ENCODE measurements at places on chromosomes 6 and 20. TPM values are rescaled to one million over a fixed set of nuclear protein-coding genes. Genes with fewer than 3 reads are reported as not detected.

The MYH7B gene
- total RNA-seq, result 0.30 TPM

The E2F3 gene
- 17.1 TPM for total RNA-seq

The BMP5 gene
- total RNA-seq, result not detected

The SLC17A9 gene
- 0.24 TPM for total RNA-seq

The TTLL9 gene
- 0.37 TPM for total RNA-seq

The FBXL4 gene
- 13.1 TPM for total RNA-seq

GRCh38 chr6:160043784-160044183 is 74.9 kb downstream of the IGF2R start:
- no peak for DNase-seq

DNA sequence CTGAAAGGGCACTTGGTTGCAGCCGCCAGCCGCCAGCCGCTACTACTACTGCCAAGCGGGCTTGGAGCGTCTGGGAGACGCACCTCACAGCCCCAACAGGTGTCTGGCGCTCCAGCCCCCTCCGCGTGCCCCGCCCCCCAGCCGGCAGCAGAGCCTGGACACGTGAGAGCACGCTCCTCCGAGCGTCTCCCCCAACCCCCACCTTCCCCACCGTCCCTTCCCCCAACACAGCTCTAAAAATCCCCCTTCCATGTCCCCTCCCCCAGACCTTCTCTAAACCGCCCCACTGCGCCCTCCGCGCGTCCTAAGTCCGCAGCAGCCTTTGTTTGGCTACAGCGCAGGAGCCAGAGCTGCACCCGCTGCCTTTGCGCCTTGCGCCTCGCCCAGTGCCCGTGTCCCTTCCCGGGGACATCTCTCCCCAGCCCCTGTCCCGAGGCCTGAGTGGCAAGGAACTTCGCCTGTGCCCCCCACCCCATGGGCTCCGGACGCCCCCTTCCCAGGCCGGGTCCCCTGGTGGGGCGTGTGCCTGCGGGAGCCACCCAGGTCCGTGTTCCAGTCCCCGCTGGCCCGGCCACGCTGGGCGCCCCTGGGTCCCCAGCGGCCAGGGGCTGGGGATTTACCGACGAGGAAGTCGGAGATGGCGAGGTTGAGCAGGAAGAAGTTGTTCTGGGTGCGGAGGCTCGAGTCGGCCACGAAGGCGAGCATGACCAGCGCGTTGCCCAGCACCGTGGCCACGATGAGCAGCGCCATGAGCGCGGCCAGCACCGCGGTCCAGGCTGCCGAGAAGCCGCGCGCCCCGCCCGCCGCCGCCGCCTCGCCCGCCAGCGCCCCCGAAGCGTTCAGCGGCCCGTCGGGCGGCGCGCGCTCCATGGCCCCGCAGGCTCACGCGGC is 732 bp downstream of the HRH3 start:
- no peak for DNase-seq

GRCh38 chr6:106733386-106733785 is 104.0 kb downstream of the QRSL1 start:
- no peak for DNase-seq

DNA sequence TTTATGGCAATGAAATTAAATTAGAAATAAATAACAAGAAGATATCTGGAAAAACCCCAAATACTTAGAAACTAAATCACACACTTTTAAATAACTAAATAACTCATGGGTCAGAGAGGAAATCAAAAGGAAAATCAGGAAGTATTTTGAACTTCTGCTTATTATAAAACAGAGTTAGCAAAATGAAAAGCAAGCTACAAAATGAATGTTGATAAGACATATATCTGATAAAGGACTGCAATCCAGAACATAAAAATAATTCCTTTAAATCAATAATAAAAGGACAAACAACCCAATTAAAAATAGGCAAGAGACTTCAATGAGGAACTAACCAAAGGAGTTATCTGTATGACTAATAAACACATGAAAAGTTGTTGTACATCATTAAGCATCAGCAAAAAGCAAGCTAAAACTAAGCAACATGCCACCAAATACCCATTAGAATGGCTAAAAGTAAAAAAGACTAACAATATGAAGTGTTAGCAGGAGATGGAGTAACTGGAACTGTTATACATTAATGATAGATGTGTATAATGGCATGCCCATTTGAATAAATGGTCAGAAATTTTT is 38.9 kb upstream of the STMND1 start:
- no peak for DNase-seq

- DNase-seq, result no peak
Observed at GRCh38 chr6:75409286-75409685, 84.3 kb downstream of the FILIP1 start.

DNA sequence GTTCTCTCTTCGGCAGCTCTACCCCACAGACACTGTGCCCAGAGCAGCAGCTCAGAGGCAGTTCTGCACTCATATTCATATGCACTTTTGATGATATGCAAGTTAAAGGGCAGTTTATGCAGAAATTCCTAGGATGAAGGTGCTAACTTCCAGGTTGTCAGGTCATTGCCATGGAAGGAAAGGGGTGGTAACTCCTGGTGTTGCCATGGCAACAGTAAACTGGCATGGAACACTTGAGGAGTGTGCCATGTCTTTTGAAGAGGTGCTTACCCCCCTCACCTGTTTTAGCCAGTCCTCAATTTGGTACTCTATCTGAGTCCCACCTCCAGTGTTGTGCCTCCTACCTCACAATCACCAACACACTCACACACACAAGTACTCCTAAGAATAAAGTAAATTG is 539.4 kb upstream of the BTBD3 start:
- no peak for DNase-seq

DNA sequence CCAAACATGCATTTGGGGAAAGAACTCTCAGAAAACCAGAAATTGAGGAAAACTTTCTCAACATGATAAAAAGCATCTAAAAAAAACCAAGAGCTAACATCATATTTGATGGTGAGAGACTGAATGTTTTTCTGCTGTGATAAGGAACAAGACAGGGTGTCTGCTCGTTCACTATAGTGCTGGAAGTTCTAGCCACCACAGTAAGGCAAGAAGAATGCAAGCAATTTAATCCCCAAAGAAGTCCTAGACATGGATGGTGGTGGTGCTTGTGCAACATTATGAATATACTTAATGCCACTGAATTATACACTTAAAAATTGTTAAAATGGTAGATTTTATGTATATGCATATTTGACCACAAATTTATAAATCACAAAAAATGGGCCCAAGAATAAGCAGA is 53.4 kb downstream of the LYRM2 start:
- DNase-seq, result no peak

DNA sequence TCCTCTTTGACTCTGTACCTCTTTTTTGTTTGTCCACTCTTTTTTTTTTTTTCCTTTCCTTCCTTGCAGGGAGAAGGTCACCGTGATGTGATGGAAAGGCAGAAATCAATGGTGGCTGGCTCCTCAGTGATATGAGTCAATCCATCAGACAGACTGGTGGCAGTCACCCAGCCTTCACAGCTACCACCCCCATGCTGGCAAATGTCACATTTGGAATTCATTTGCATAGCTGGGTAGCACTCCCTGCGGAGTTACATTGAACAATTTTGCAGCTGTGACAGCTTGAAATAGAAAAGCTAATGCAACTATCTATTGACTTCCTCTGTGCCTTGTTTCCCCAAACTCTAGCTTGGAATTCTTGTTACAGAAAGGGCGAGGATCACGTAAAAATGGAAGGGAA is 668.4 kb downstream of the C6orf118 start:
- DNase-seq, result no peak

DNA sequence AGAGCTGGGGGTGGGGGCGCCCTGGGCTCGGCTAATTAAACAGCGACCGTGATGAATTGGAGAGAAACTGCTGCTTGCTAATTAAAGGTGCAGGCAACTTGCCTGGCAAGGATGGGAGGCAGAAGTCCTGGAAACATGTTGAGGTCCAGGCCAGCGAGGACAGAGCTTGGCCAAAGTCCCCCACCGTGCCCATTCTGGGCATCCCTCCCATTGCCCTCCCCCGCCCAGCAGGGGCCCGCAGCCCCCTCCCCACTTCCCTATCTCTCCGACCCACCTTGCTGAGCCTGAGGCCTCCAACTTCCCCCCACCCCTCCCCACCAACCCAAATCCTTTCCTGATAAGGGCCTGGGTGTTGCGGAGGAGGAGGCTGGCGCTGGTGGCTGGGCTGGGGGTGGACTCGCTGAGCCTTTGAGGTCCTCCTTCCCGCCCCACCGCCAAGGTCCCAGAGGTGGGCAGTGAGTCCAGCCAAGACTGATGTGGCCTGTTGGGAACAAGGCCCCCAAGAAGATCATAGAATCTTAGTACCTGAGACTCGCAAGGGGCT is 23.3 kb downstream of the C20orf203 start:
- DNase-seq, result no peak

DNA sequence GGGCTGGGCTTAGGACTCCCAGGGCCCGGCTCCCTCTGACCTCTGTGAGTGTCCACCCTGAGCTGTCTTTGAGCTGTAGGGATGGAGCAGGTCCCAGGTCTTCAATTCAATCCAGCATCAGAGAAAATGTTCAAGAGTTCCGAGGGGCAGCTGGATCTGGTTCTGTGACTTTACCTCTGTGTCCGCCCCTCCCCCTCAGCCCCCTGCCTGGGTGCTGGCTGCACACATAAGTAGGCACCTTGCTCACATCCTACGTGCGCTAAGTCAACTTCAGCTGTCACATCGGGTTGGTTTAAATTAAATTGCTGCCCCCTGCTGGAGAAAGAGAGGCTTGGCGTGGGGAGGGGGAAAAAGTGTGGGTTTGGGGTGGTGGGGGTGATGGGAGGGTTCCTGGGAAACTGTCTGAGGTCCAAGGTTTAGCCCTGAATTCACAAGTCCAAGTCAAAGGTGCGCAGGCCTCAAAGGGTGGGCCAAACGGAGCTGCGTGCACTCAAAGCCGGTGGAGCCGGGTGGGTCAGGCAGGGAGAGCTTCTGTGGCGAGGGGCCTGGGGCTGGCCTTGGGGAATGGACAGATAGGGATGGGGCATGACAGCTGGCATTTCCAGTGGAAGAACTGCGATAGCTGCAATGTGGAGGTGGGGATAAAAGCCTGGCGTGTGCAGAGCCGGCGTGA is 3.0 kb downstream of the WFDC5 start:
- DNase-seq, result no peak

GRCh38 chr20:16246870-16247269 is 326.4 kb downstream of the KIF16B start:
- no peak for DNase-seq
